ENCODE measurements at places on chromosomes 16 and 17.

GRCh38 chr17:6241381-6241780 is 171.2 kb downstream of the WSCD1 start:
- no peak for DNase-seq

- DNase-seq = no peak
Measured at GRCh38 chr17:41315814-41316445, 420 bp upstream of the KRTAP17-1 start.

DNA sequence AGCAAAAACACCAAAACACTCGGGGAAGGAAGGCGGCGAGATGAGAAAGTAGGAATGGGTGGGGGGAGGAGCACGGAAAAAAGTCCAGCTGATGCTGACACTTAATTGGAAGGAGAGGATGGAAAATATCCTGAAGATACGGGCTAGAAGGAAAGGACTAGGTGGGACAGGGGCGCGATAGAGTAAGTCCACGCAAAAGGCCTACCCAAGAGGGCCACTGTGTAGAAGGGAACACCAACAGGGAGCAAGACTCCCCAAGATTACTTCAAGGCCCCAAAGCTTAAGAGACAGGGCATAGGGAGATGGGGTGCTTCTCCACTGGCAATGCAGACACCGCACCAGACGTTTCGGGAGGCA is 736 bp downstream of the APPBP2 start:
- DNase-seq = peak; percentile 20

GRCh38 chr16:3589001-3589400 is 11.8 kb upstream of the NLRC3 start:
- no peak for DNase-seq

- DNase-seq = no peak
Measured at GRCh38 chr17:77434136-77435114, 293.7 kb downstream of the SEC14L1 start.

DNA sequence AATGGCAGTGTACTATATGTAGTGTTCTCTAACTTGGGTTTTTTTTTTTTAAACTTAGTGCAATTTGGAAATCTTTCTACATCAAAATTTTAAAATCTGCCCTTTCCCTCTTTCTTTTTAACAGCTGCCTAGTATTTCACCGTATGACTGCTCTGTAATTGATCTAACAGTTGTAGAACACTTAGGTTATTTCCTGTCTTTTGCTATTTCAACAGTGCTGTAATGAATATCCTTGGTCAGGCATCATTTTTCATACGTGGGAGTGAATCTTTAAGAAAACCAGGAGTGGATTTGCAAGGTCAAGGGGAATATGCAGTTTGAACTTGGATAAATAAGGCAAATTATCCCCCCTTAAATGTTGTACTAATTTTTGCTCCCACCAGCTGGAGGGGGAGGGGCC is 3.8 kb downstream of the NLRC5 start:
- peak; percentile 37 for DNase-seq

DNA sequence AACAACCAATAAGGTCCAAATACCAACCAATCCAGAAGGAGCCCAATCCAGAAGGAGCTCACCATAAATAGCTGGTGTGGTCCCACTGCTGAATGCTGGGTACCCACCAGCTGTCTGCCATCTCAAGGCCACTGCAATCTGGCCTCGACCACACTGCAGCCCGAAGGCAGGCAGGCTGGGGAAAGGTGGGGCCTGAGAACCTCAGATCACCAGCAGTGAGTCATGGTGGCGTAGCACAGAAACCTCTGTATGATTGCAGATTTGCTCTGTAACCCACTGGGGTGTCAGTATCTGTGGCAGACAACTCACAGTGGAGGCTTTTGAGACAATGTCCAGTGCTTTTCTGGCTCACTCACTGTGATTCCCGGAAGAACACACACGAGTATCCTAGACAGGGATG is 14.7 kb upstream of the CMTR2 start:
- DNase-seq = no peak

GRCh38 chr17:63419949-63420867 is 25.9 kb downstream of the CYB561 start:
- no peak for DNase-seq

DNA sequence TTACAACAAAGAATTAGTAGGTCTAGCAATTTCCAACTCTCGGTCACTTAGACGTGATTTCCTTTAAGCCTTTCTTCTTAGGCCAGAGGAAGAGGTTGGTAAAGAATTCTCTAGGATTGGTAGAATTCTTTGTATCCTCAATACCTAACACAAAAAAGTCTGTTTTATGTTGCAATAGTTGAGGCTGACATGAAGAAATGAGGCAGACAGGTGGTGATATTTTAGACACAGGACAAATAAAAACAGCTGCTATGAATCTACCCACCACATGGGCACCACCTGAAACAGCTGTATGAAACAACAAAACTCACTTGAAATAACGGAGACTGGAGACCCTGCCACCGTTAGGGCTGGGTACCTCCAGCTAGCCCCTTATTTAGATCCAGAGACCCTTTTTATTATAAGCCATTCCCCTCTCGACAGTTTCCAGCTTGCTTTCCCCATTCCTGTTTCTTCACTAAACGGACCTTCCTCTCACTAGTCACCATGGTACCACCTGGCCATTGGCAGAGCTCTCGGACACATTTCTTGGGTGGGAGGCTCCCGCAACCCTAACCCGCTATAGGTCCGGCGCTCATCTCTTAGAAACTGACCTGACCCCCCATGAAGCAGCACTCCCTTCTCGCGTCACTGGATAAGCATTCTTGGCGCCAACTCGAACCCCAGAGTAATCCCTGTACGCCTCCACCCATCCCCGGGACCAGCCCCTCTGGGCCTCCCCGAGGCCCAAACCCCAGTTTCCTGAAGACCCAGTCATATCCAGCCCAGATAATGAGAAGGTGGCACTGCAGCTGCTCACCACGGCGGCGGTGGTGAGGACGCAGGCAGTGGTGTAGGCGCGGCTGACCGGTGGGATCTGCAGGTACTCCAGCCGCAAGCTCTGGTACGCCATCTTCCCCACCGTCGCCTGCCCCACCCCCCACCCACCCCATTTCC is at the start of gene DERL2:
TSS of gene DERL2 (minus strand) at position 909 of the 936 bp plus-strand sequence. CDS start at position 892, 17 bp downstream.
- peak; percentile 26 for DNase-seq

DNA sequence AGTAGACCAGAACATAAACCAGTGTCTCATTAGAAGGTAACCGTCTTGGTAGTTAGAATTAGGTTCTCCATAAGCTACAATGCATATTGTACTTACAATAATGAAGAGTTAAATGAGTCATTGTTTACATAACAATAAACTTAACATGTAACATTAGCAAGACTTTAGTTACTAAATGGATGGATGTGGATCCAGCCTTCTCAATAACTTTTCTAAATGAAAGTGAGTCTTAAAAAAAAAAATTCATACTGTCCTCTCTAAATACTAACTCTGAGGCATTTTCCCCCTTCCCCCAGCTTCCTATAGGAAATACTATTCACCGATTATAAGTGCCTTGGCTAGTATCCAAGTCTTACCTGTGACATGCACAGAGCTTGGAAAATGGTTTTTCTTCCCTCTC is 155.3 kb downstream of the CYB561 start:
- DNase-seq = no peak

DNA sequence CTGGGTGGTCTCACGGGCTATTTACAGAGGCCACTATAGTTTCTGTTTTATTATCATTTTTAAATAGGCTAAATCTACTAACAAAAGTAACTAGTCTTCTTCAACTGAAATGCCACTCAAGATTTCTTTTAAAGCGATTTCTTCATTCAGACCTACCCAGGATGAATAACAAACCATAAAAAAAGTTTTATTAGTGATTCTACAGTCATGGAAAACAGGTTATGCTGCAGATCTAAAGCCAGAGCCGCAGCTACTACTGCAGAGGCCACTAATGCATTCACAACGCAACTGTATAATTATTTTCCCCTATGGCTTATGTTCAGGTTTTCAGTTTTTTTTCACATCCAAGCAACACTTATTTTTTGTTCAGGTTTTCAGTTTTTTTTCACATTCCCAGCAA is 136.2 kb upstream of the AXIN2 start:
- DNase-seq = no peak

DNA sequence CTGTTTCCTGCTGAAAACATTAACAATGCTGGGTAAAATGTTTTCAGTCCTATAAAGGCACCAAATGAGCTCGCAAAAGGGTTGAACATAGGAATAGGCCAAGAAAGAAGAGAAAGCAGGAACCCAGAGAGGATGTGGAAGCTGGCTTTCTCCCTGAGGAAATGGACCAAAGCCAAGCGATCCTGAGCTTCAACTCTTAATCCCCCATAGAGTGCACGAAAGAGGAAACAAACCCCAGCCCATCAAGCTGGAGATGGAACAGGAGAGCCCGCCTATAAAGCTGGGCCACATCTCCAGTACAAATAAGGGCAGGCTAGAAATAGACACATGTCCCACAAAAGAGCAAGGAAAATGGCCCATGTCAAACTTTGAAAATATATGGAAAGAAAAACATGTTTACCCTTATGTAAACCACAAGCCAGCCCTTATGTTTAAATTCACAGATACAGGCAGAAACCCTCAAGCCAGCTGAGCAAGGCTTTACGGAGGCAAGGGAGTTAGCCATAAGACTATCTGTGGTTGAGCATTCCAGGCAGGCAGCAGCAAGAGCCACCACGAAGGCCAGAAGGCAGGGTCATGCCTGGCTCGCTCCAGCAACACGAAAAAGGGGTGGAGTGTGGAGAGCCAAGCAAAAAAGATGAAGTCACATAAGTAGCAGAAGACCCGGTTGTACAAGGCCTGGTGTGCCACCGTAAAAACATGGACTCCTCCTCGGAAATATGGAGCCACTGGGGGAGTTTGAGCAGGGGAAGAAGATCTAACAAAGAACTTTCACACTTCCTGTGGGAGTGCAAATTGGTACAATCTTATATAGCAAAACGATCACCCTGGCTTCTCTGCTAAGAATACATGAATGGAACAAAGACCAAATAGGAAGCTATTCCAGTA is 27.8 kb downstream of the COPRS start:
- DNase-seq = no peak
